ENCODE measurements at places on chromosomes 2 and 18. TPM values are rescaled to one million over a fixed set of nuclear protein-coding genes. Genes with fewer than 3 reads are reported as not detected.

DNA sequence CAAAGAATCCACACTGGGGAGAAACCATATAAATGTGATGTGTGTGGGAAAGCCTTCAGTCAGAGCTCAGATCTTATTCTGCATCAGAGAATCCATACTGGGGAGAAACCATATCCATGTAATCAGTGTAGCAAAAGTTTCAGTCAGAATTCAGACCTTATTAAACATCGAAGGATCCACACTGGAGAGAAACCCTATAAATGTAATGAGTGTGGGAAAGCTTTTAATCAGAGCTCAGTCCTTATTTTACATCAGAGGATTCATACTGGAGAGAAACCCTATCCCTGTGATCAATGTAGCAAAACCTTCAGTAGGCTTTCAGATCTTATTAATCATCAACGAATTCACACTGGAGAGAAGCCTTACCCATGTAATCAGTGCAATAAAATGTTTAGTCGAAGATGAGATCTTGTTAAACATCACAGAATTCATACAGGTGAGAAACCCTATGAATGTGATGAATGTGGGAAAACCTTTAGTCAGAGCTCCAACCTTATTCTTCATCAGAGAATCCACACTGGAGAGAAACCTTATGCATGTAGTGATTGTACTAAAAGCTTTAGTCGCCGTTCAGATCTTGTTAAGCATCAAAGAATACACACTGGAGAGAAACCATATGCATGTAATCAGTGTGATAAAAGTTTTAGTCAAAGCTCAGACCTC, 16.7 kb upstream of the ZSCAN30 start:
- H3K27me3 ChIP-seq, result no peaks in the 10 kb centered on the region
- H3K4me3 ChIP-seq, result no peak overlapping the region
- no peak overlapping the region for H3K27ac ChIP-seq
- DNase-seq, result no peak
- H3K36me3 ChIP-seq, result peaks cover 70% of the 10 kb centered on the region

GRCh38 chr2:239164335-239164871, 236.4 kb downstream of the HDAC4 start:
- H3K36me3 ChIP-seq, result peaks cover 2% of the 10 kb centered on the region
- no peaks in the 10 kb centered on the region for H3K27me3 ChIP-seq
- H3K27ac ChIP-seq, result no peak overlapping the region
- DNase-seq, result no peak

- no peak overlapping the region for H3K27ac ChIP-seq
- H3K36me3 ChIP-seq, result no peaks in the 10 kb centered on the region
- no peak overlapping the region for H3K4me3 ChIP-seq
- H3K4me1 ChIP-seq, result no peaks in the 10 kb centered on the region
- H3K27me3 ChIP-seq, result no peaks in the 10 kb centered on the region
- peak; percentile 25 for DNase-seq
Observed at GRCh38 chr2:71941726-71942525, 205.7 kb downstream of the CYP26B1 start.

Gene HOXD1
- not detected for total RNA-seq

GRCh38 chr2:36362291-36362690, 6.7 kb downstream of the CRIM1 start:
- peaks cover 74% of the 10 kb centered on the region for H3K4me1 ChIP-seq

- no peaks in the 10 kb centered on the region for H3K36me3 ChIP-seq
- no peaks in the 10 kb centered on the region for H3K27me3 ChIP-seq
- no peak overlapping the region for H3K4me3 ChIP-seq
- DNase-seq, result no peak
- H3K27ac ChIP-seq, result no peak overlapping the region
Observed at GRCh38 chr2:24448797-24449196, 42.3 kb upstream of the NCOA1 start.

Gene EPAS1
- 13.1 TPM for total RNA-seq

GRCh38 chr2:49948744-49949143, 794.4 kb upstream of the FSHR start:
- no peak overlapping the region for H3K27ac ChIP-seq
- H3K4me3 ChIP-seq, result no peak overlapping the region
- no peaks in the 10 kb centered on the region for H3K27me3 ChIP-seq
- no peaks in the 10 kb centered on the region for H3K4me1 ChIP-seq
- no peak for DNase-seq

DNA sequence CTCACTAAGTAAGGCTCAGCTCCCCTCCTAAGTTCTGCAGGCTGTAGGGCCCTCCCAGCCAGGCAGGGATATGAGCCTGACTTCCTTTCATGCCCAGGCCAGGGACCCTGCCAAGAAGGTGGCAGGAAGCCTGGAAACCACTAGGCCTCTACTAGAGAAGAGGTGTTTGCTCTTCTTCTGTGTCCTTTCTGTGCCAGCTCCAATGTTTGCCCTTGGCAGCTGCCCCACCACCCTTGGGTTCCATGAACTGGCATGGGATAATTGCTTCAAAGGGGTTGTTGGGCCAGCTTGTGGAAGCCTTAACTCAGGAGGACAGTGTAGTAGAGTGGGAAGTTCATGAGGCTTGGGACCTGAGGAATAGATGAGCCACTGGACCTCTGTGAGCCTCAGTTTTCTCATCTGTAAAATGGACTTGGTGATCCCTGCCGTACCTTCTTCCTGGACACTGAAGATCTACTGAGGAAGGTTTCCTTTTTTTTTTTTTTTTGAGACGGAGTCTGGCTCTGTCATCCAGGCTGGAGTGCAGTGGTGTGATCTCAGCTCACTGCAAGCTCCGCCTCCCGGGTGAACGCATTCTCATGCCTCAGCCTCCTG, 3.9 kb downstream of the SLC35F6 start:
- no peak for DNase-seq
- H3K36me3 ChIP-seq, result peaks cover 77% of the 10 kb centered on the region
- H3K4me1 ChIP-seq, result peaks cover 32% of the 10 kb centered on the region
- H3K27ac ChIP-seq, result no peak overlapping the region

Gene CIAO1
- 86.9 TPM for total RNA-seq

Gene RASGRP3
- total RNA-seq, result 11.6 TPM

DNA sequence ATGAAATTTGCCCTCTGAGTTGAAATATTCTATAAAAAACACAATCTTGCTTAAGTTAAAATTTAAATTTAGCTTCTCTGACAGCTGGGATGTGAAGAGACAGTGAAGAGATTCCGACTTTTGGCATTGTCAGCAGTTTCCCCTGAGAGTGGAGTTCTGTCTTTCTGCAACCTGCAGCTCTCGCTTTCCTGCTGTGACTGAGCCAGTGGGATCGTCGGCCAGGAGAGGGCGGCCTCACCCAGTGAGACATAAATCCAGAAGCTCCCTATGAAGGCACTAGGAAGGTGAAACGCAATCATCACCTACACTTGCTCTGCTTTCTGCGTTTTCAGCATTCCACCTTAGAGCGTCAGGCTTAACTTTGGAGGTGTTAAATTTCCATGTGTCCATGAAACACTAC, 75.4 kb upstream of the HNMT start:
- no peaks in the 10 kb centered on the region for H3K27me3 ChIP-seq
- H3K36me3 ChIP-seq, result no peaks in the 10 kb centered on the region
- H3K4me3 ChIP-seq, result no peak overlapping the region

GRCh38 chr2:118882693-118883336, 35.4 kb upstream of the EN1 start:
- H3K4me3 ChIP-seq, result no peak overlapping the region
- no peak overlapping the region for H3K27ac ChIP-seq
- H3K4me1 ChIP-seq, result no peaks in the 10 kb centered on the region
- H3K27me3 ChIP-seq, result peaks cover 2% of the 10 kb centered on the region

DNA sequence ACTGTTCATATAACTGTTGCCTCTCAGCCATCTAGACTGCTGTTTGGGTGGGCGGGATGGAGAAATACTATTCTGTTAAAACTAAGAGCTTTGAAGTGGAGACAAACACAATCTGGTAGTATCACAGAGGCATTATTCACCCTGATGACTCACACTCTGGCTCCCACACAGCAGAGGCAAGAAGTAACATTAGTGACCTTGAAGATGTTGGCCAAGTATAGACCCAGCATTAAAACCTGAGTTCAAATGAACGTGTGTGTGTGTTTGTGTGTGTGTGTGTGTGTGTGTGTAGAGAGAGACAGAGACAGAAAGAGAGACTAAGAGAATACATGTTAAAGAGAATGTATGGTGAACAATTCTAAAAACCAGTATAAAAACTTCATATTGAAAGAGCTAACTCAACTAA, 22.5 kb upstream of the ACVR1 start:
- H3K4me3 ChIP-seq, result no peak overlapping the region
- peaks cover 26% of the 10 kb centered on the region for H3K4me1 ChIP-seq
- H3K36me3 ChIP-seq, result no peaks in the 10 kb centered on the region
- peak; percentile 68 for DNase-seq

Gene C2orf66
- total RNA-seq, result 0.05 TPM

Gene CLEC4F
- total RNA-seq, result not detected

Gene FEZ2
- 129 TPM for total RNA-seq

Data from SJSA1 (cell line).